ENCODE measurements at places on chromosomes 13 and 19.

DNA sequence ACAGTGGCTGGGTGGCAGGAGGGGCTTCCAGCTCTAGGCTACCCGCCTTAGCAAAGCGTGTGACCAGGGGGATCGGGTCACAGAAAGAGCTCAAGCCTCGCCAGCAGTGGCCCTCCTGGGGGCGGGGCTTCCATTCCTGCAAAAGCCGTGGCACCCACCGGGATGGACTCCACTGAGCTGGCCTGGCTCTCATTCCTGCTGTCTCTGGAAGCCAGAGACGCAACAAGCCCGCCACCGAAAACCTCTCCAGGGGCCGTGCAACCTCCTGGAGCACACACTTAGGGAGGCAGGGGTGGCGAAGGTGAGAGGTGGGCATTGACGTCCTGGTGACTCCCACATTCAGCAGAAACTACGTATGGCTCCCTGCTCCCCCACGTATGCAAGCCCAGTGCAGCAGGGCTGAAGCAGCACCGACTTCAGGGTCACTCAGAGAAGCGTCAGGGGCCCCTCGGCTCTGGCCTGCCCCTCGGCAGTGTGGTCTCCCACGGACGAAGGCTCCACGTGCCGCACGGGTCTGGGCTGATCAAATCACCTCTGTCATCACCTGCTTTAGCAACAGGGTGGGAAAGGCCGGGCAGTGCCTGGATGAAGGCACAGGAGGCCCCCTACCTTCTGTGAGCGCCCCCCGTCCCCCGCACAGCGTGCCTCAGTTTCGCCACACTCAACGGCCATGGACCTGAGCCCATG lies 3.1 kb downstream of the C19orf25 start:
- DNase-seq, result no peak

DNA sequence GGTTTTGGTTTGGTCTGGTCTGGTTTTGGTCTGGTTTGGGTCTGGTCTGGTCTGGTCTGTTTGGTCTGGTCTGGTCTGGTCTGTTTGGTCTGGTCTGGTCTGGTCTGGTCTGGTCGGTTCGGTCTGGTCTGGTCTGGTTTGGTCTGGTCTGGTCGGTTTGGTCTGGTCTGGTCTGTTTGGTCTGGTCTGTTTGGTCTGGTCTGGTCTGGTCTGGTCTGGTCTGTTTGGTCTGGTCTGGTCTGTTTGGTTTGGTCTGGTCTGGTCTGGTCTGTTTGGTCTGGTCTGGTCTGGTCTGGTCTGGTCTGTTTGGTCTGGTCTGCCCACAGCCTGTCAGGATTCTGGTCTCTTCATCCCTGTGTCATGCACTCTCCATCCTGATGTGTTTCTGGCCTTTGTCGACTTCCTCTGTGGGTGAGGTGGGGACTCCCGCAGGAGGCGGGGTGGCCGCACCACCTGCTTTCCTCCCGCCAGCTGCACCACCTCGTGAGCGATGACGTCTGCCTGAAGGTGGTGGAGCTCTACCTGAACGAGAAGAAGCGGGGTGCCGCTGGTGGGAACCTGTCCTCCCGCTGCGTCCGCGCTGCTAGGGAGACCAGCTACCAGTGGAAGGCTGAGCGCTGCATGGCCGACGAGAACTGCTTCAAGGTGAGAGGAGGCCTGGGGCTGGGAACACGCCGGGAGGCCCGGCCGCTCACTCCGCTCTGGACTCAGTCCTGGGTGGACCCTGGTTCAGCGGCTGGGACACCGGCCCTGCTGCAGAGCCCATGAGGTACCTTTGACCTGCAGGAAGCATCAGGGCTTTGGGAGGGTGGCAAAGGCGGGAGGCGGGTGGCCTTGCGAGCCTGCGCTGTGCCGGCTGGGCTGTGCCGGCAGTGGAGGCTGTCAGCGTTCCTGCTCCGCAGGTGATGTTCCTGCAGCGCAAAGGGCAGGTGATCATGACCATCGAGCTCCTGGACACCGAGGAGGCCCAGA lies 12.9 kb upstream of the F2RL3 start:
- no peak for DNase-seq

GRCh38 chr19:31214997-31215396 lies 134.2 kb downstream of the TSHZ3 start:
- no peak for DNase-seq

DNA sequence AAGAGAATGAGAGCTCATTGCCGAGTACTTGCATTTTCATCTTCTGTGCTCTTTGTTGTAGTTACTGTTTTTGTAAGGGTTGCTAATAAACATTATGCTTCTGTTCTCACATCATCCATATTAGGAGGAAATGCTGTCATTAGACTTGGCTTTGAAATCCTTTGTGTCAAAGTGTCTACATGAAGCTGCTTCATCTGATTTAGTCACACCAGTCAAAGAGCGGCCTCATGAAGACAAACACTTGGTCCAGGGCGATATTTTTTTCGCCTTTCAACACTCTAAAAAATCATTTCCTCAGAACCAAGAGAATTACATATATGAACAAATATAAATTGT lies 105.0 kb downstream of the SPRY2 start:
- no peak for DNase-seq

- no peak for DNase-seq
Observed at GRCh38 chr13:28035146-28035782, 46.8 kb upstream of the URAD start.

- no peak for DNase-seq
Observed at GRCh38 chr13:77619655-77620054, 77.8 kb upstream of the SLAIN1 start.

DNA sequence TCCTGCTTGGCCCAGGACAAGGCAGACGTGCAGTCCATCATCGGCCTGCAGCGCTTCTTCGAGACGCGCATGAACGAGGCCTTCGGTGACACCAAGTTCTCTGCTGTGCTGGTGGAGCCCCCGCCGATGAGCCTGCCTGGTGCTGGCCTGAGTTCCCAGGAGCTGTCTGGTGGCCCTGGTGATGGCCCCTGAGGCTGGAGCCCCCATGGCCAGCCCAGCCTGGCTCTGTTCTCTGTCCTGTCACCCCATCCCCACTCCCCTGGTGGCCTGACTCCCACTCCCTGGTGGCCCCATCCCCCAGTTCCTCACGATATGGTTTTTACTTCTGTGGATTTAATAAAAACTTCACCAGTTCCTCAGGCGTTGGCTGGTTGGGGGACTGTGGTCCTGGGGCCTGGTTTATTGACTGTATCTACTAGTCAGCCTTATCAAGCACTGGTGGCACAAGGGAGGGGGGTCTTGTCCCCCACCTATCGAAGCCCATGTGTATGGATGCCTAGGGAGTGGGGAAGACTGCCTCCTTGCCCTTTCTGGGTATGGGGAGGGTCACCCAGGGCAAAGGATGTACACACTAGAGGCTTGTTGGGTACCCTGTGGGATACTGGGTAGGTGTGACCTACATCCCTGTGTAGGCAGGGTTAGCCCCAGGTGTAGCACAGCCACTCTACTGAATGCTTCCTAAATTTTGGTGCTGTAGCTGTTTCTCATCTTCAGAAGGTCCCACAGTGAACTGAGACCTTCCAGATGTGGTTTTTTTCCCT lies 4.4 kb downstream of the CHMP2A start:
- DNase-seq, result no peak

- no peak for DNase-seq
Observed at GRCh38 chr13:97537110-97537509, 103.1 kb downstream of the RAP2A start.

DNA sequence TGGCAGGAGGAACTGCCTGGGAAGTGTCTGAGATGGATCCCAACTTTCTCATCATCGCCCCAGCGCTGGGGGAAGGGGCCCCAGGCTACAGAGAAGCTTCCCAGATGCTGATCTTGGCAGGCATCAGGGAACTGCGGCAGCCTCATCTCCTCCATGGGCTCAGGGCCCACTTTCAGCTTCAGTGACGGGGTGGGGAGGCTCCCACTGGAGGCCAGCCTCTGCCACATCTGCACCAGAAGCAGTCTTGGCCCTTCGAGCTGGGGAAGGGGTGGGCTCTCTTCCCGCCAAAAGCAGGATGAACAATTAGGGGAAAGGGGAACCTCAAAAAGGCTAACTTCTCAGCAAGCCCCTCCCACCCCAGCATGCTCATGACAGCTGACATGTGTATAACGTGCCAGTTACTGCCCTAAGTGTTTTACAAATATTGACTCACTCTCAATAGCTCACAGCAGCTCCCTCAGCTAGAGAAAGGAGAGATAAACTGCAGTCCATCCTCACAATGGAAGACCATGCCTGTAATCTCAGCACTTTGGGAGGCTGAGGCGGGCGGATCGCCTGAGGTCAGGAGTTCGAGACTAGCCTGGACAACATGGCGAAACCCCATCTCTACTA lies 7.1 kb upstream of the S1PR2 start:
- DNase-seq, result no peak

DNA sequence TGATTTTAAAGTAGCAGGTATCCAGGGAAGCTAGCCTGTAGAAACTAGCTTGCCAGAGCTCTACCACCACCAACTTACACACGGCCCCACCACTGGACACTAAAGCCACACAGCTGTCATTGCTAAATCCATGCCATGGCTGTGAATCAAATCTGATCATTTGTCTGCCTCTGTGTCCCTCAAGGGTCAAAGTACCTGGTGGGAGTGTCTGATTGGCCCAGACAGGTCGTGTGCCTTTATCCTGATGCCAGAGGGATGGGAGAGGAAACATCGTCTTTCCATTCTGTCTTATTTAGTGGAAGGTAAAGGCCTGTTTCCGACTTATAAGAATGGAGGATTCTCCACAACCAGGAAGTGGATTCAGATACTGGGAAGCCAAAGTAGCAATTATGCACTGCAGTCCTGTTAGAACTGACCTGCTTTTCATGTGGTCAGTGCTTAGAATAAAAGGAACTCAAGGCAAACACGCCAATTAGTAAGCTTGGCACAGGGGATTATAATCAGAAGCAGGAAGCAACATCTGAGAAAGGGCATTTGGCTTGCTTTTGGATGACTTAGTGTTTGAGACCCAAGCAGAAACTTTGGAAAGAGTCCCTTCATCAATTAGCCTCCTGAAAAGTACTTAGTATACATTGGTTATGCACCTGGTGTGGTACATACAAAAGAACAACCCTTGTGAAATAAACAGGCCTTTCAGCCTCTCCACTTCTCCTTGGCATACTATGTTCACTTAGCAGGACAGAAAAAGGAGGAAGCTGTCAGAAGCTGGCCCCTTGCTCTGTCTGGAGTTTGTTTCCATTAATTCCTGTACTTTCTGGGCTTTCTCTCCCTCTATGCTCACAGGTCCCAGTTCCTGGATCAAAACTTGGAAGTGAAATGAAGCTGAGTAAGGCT lies 192.4 kb downstream of the NUFIP1 start:
- DNase-seq, result no peak

DNA sequence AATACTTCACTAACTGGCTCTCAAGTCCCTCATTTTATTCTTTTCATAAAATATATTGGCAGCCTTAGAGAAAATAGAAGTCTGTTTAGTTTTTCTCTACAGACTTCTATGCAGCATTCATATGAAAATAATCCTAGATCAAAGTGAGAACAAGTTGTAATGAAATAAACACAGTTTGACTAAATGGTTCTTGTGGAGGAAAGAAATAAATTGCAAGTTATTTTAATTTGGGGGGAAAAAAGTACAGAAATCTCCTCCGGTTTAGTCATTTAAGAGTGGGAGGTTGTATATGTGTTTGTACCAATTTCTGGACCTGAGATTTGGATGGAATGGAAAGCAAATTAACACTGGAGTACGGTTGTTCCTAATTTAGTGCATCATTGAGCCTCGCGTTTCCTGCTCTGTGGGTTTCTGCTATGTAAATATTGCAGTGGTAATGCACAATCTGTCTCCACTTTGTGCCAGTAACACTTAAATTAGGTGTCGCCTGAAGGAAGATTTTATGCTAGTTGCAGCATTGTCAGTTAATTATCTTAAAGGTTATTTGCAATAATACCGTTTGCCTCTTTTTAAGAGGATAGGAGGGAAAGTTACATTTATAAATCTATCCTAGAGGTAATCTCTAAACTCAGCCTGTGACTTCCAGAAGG lies 100.2 kb downstream of the ZIC5 start:
- DNase-seq, result no peak

GRCh38 chr19:39996218-39996810 lies 546 bp upstream of the ZNF546 start:
- no peak for DNase-seq

DNA sequence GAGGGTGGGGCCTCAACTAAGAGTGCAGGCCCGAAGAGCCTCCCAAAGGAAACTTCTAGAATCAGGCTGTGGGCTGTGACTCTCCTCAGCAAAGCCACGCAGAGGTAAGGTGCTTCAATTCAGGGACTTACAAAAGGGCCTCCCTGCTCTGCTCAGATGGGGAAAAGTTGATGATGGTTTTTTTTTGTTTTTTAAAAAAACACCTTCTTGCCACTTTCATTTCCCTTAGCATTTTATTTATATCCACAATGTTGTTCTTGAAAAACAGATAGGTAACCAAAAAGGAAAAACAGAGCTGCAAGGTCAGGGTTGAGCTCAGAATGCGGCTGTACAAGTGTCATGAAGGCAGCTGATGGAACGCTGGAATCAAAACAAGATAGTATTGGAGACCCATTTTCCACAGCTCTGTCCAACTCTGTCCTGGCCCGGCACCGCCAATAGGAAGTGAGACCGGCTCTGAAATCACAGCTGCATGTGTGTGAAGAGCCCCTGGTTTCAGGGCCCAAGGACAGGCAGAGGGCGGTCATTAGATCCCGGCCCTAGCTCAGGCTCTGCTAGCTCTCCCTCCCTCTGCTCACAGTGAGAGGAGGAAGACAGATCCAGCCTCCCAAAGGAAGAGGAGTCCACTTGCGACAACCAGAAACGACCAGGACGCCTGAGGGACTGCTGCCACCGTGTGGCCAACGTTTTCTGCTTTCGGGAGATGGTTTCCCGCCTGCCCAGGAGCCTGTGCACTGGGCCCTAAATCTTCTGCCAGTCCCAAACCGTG lies 58.3 kb downstream of the KLF2 start:
- DNase-seq, result peak; percentile 83

DNA sequence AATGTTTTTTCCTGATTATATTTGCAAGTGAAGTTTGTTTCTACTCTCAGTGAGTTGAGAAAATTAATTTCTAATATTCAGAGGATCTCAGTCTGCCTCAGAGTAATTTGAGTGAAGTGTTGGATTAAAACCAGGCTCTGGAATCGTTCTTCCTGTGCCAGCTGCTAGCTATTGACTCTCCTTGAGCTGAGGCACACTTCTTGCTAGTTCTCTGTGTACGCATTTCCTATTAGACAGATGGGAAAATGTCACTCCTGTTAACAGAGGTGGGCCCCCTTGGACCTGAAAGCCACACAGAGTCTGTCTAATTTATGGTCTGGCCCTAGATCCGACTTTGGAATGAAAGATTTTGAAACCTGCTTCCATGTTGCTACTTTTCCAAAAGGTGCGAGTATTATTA lies 107.6 kb upstream of the RNF113B start:
- no peak for DNase-seq

DNA sequence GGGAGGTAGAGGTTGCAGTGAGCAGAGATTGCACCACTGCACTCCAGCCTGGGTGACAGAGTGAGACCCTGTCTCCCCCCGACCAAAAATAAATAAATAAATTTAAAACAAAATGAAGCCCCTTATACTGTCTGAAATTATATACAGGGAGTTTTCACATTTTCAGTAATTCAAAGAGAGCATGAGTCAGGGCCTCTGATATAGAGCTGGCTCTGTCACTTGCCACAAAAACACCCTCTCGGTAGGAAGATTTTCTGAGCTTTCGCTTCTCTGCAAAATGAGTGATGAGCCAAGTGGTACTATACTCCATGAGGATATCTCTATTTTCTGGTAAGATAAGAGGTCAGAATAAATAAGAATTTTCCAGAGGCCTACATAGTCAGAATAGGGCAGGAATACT lies 462.9 kb downstream of the COG6 start:
- no peak for DNase-seq

GRCh38 chr13:102198418-102199311 lies 203.2 kb downstream of the FGF14 start:
- DNase-seq, result no peak

GRCh38 chr19:13700621-13701020 lies 63.7 kb upstream of the MRI1 start:
- DNase-seq, result no peak

All from ecto neural progenitor cell (in vitro differentiated cells).